Activated CD4-positive, alpha-beta T cell treated with anti-CD3 and anti-CD28 coated beads, Interleukin-2, amount 10 ng/mL, durations not matched to agents 7 days and 5 days (primary cell): ENCODE measurements at places on chromosomes 2 and 18.
A peak's percentile ranks its signal among the peaks of the same experiment; 100 is the strongest.

GRCh38 chr2:159620796-159621195, 4.4 kb upstream of the BAZ2B start:
- H3K27me3 ChIP-seq, result peaks cover 12% of the 10 kb centered on the region
- no peak overlapping the region for H3K27ac ChIP-seq
- no peak for DNase-seq
- peaks cover 5% of the 10 kb centered on the region for H3K36me3 ChIP-seq
- no peak overlapping the region for H3K4me3 ChIP-seq

DNA sequence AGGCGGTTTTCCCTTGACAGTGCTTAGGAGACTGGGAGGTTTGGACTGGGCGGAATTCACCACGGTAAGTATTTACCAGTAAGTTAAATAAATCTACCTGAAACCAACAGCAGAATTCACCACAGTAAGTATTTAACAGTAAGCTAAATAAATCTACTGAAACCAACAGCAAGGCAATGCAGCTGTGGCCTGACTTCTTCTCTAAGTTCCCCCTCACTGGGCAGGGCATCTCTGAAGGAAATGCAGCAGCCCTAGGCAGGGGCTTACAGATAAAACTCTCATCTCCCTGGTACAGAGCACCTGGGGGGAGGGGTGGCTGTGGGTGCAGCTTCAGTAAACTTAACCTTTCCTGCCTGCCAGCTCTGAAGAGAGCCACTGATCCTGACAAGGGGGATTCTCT, 432.5 kb upstream of the LRRTM1 start:
- H3K27me3 ChIP-seq, result no peaks in the 10 kb centered on the region
- no peak for DNase-seq
- H3K36me3 ChIP-seq, result no peaks in the 10 kb centered on the region
- H3K27ac ChIP-seq, result no peak overlapping the region
- no peak overlapping the region for H3K4me3 ChIP-seq
- H3K4me1 ChIP-seq, result no peaks in the 10 kb centered on the region

DNA sequence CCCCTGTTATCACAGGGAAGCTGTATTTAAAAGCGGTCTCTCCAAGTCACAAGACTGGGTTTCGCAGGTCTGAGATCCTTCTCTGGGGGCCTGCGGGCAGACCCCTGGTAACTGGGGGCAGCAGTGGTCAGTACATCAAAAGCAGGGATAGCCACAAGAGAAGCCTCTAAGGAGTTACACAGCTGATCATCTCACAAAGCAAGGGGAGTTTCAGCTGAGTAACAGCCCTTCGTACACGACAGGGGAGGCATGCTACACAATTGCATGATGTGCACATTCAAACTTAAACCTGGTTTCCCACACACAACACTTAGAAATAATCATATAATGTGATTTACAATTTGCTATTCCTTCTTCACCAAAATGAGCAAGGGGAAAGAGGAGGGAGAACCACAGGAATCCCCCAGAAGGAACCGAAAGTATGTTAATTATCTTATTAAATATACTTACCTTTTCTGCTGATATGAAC, 87.5 kb downstream of the TMEM131 start:
- no peaks in the 10 kb centered on the region for H3K27me3 ChIP-seq
- no peak overlapping the region for H3K4me3 ChIP-seq
- peaks cover 43% of the 10 kb centered on the region for H3K36me3 ChIP-seq
- DNase-seq, result no peak

DNA sequence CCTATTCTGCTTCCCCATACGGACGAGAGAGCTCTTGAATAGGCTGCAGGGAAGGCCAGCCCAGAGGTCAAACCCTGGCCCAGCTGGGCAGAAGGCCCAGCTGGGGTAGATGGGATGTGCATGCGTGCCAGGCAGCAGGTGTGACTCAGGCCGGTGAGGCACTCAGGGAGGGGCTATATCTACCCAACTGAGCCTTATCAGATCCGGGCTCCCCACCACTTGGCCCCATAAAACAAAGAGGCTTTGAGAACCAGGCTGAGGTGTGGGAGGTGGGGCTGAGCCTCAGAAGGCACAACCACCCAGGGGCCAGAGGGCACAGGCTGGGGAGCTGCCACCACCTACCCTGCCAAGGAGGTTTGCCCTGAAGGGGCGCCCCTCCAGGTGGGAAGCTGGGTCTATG, 8.0 kb upstream of the CFAP65 start:
- H3K4me3 ChIP-seq, result no peak overlapping the region
- no peaks in the 10 kb centered on the region for H3K4me1 ChIP-seq
- DNase-seq, result no peak

DNA sequence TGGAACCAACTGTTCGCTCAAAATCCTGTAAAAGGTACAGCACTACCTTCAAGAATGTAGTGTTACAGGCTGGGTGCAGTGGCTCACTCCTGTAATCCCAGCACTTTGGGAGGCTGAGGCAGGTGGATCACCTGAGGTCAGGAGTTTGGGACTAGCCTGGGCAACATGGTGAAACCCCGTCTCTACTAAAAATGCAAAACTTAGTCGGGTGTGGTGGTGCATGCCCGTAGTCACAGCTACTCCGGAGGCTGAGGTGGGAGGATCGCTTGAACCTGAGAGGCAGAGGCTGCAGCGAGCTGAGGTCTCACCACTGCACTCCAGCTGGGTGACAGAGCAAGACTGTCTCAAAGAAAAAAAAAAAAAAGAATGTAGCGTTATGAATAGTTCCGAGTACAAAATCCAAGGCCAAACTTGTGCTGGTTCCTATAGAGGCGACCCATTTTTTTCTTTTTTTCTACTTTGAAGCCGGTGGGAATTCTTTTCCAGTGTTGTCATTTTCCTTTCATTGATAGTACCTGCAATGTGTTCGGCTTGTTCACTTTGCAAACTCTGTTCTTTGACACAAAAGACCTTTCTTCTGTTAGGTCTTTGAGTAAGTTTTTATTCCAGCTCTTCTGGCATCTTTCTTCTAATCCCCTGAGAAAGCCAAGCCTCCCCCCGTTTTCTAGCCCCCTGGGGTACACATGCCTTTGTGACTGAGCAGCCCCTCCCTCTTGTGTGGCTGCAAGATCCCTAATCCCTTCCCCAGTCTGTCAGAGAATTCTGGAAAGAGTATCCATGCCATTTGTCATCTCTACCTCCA, 25.1 kb downstream of the INPP5D start:
- H3K27ac ChIP-seq, result peak overlapping the region; percentile 88
- peaks cover 78% of the 10 kb centered on the region for H3K36me3 ChIP-seq
- H3K4me3 ChIP-seq, result no peak overlapping the region

GRCh38 chr2:152089238-152089637, 9.6 kb downstream of the CACNB4 start:
- H3K27me3 ChIP-seq, result peaks cover 22% of the 10 kb centered on the region
